ENCODE measurements at places on chromosomes 13 and 19.
A peak's percentile ranks its signal among the peaks of the same experiment; 100 is the strongest.

DNA sequence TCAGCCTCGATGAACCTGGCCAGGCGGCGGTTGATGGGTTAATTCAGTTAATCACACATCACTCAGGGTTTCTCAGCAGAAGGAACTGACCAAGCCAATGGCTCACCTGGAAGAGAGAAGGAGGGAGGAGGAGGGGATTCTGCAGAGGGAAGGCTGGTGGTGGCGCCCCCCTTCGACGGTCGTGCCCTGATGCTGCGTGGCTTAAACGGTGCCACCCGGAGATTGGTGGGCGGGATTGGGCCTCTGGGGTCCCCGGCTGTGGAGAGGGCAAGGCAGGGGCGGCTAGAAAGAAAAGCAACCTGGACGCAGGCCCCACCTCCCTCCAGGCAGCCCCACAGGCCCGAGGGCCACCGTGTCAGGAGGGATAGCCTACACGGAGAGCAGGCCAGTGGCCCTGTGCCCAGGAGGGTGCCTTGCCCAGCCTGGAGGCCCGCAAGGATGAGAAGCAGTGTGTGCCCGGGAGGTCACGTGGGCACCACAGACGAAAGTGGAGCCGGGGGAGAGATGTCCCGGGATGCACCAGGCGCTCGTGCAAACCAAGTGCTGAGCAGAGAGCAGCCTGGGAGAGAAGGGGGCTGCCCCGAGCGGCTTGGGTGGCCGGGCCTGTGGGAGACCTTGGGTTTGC is 16.0 kb downstream of the CSNK1G2 start:
- DNase-seq: no peak

GRCh38 chr19:35408284-35409171 is 37.7 kb downstream of the GPR42 start:
- no peak for DNase-seq

GRCh38 chr13:113455384-113455783 is 2.1 kb upstream of the ADPRHL1 start:
- no peak for DNase-seq

DNA sequence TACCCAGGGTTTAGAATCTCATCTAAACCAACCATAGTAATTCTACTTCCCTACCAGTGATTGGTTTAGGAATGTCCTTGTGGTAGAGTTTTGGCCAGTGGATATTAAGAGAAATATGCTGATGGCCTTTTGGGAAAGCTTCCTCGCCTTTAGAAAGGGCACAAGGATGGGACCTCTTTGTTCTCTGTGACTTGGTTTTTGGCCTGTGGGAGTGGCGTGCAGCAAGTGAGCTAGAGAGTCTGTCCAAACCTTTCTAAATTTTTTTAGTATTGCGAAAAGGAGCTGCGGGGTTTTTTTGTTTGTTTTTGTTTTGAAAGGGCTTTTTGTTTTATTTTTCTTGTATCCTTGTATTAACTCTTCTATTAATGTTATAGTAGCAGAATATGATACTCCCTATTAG is 20.6 kb downstream of the USPL1 start:
- no peak for DNase-seq

- no peak for DNase-seq
These were observed 526.6 kb downstream of the KLF12 start for GRCh38 chr13:73607489-73608156.

DNA sequence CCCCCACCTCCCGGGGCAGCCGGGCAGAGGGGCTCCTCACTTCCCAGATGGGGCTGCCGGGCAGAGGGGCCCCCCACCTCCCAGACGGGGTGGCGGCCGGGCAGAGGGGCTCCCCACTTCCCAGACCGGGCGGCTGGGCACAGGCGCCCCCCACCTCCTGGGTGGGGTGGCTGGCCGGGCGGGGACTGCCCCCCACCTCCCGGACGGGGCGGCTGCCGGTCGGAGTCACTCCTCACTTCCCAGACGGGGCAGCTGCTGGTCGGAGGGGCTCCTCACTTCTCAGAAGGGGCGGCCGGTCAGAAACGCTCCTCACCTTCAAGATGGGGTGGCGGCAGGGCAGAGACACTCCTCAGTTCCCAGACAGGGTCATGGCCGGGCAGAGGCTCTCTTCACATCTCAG is 43.9 kb downstream of the ZNF730 start:
- DNase-seq: no peak

DNA sequence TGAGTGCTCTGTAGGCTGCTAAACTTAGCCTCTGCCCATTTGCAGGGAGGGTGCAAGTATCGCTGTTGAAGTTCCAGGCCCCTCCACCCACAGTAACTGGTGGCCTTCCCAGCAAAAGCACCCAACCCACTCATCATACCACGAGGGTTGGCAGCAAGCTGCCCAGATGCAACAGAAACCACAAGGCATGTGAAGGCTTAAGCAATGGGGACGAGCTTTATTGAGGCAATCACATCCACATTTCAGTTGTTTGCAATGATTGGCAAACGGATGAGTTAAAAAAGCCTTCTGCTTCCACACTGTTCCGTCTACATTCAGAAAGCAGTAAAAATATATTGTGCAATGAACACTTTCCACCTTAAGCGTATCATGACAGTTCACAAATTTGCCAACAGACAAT is 10.3 kb downstream of the GJB6 start:
- DNase-seq: no peak

DNA sequence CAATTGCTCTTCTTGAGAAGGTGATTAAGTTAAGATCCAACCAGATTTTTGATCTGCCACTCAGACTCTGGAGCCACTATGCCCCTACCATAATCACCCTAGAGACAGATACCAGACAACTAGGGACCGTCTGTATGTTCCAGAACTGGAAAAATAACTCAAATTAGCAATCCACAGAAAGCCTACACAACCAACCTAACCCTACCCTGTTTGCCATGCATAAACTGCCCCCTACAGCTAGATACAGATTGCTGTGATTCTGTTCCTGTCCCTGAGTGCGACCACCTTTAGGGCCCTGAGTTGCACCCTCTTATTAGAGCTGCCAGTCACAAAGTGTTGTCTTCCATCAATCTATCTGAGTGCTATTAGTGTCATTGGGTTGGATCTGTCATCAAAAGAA is 929.8 kb upstream of the SLITRK1 start:
- no peak for DNase-seq

DNA sequence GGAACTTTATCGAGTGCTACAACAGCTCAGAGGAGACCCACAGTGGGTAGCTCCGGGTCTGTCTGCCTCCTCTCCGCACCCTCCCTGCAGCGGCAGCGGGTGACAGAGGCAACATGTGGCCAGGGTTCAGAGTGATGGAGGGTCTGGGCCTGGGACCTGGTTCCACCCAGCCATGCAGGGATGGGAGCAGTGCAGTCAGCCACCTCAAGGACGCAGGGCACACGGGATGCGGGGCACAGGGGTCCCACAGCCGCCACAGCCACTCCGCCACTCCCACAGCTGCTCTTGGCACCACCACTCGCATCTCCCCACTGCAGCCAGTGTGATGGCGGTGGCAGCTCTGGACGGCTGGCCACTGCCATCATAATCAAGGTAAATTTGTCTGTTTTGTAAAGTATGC is 892.9 kb downstream of the OLFM4 start:
- DNase-seq: no peak

DNA sequence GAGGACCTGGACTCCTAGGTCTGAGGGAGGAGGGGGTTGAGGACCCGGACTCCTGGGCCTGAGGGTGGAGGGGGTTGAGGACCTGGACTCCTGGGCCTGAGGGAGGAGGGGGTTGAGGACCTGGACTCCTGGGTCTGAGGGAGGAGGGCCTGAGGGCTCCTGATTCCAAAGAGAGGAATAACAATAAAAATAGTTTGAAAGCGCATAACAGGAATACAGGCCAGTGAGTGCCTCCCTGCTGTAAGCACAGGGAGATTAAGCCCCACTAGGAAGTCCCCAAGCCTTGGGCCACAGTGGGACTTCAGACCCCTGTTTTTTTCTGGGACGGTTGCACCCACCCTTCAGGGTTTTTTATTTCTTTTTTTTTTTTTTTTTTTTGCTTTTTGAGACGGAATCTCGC is 1.2 kb upstream of the SBK2 start:
- DNase-seq: no peak

GRCh38 chr13:50188696-50189095 is 173.5 kb downstream of the KCNRG start:
- DNase-seq: no peak

DNA sequence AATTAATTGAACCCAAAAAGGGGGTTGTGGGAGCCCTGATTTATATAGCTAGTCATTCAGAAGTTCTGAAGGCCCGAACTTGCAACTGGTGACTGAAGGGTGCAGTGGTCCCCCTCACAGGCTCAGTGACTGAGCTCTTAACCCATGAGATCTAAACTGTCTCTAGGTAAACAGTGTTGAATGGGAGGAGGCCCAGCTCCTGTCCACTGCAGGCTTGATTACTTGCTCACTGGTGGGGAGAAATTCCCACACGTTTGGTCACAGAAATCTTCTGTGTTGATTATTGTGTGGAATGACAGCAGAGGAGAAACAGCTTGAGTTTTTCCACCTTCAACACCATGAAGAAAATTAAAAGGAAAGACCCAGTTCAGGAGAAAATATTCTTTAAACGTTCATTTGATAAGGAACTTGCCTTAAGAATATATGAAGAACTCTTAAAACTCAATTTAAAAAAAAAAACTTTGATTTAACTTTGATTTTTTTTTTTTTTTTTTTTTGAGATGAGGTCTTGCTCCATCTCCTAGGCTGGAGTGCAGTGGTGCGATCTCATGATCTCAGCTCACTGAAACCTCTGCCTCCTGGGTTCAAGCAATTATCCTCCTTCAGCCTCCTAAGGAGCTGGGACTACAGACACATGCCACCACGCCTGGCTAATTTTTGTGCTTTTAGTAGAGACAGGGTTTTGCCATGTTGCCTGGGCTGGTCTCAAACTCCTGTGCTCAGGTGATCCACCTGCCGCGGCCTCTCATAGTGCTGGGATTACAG is 249.3 kb downstream of the UQCRFS1 start:
- no peak for DNase-seq

GRCh38 chr19:54439174-54439851 is 9.7 kb upstream of the LENG8 start:
- DNase-seq: peak; percentile 38

DNA sequence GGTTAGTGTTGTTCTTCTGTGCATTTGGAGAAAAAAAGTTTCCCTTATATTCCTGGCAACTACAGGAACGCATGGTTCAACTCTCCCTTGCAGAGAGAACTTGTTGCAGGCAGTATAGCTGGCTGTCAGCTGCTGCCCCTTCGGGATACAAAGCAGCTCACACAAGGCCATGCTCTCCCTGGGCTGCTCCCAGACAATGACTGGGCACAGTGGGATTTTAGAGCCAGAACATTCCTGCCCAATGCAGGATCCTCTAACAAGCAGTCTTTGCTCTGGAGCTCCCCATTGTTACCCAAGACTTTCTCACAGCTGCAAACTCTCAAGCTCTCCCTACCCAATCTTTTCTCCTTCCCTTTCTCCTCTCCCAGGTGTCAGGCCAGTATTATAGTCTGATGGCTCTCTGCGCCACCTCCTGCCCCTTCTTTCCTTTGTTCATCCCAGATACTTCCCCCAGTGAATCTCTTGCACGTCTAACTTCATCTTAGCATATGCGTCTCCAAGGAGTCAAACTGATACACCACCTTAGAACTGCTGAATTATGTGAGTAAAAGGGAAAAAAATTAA is 27.5 kb upstream of the SERPINE3 start:
- no peak for DNase-seq

DNA sequence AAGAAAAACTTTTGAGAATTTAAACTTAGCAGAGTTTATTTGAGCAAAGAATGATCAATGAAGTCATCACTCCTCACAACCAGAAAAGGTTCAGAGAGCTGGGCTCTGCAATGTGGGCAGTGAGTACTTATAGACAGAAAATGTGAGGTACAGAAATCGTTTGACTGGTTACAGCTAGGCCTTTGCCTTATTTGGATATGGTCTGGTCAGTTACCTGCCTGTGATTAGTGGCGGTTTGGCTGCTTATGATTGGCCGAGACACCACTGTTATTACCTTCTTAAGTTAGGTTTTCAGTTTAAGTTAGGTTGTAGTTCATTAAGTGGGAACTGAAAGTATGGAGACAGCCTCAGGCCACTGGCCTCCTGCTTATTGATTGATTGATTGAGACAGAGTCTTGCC is 66.3 kb downstream of the DNAJC3 start:
- no peak for DNase-seq

GRCh38 chr13:29294821-29295220 is 300.7 kb downstream of the SLC7A1 start:
- no peak for DNase-seq

DNA sequence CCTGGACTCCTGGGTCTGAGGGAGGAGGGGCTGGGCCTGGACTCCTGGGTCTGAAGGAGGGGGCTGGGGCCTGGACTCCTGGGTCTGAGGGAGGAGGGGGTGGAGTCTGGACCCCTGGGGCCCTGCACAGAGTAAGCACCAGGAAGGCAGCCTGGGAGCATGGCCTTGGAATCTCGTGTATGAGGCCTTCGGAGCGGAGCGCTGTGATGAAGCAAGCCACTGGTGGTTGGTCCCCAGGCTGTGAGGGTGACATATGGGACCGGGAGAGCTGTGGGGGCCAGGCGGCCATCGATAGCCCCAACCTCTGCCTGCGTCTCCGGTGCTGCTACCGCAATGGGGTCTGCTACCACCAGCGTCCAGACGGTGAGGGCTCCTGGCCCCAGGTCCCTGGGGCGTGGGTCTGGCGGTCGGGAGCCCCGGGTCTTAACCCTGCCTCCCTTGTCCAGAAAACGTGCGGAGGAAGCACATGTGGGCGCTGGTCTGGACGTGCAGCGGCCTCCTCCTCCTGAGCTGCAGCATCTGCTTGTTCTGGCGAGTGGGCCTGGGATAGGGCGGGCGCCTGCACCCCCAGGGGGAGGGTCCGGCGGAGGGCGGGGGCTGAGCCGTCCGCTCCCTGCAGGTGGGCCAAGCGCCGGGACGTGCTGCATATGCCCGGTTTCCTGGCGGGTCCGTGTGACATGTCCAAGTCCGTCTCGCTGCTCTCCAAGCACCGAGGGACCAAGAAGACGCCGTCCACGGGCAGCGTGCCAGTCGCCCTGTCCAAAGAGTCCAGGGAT is 918 bp downstream of the TMEM190 start:
- DNase-seq: no peak

- no peak for DNase-seq
These were observed 140.9 kb downstream of the NDFIP2 start for GRCh38 chr13:79621902-79622301.

- DNase-seq: no peak
These were observed 14.4 kb downstream of the C3 start for GRCh38 chr19:6705931-6706632.

- peak; percentile 50 for DNase-seq
These were observed 344 bp downstream of the NHLRC3 start for GRCh38 chr13:39038569-39039030.

- no peak for DNase-seq
These were observed 8.0 kb downstream of the CYP4F8 start for GRCh38 chr19:15622991-15623390.

All from ELR (cell line).